C1 segment of cervical spinal cord (tissue), 14 donors: ENCODE measurements at places on chromosomes 7 and 10.

GRCh38 chr7:155340071-155340531, 42.4 kb downstream of the INSIG1 start:
- no peak for DNase-seq

DNA sequence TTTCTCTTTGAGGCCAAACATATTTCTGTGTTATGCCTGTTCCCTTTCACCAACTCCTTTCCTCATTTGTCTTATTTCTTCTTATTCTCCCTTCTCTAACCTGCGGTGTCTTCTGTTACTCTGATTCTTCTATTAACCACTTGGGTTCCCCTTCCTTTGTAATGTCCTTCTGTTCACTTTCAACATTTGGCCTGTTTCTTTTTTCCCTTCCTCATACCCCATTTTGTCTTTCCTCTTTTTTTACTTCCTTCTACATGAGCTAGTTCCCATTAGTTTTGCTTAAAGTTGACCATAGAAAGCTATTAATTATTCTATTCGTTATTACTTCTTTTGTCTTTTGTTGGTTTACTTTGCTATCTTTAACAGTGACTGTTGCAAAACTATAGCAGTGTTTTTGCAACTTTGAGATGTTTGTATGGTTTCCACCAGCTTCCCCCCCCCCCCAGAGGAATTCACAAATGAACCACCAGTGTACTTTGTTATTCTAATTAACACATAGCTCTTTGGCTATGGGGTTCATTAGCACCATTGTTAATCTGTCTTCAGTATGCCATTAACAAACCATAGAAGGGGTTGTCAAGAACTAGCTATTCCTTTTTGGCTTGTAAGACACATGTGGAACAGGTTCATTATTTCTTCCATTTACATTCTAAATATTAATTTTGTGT, 2.9 kb downstream of the LRGUK start:
- no peak for DNase-seq

DNA sequence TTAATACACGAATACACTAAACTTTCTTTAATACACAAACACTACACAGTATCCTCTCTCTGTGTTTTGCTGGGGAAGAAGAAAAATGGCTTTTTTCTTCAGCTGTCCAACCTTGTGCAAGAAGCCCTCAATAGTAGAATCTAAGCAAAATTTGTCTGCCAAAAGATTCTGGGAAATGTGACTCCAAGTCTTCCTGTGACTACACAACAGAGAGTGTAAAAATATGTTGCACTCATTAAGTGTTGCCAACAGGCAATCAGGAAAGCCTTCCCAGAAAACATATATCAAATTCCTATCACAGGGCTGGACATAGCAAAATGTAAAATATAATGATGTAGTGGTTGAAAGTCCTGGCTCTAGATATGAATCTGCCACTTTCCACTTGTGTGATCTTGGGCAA, 825.1 kb upstream of the ZWINT start:
- DNase-seq: no peak

DNA sequence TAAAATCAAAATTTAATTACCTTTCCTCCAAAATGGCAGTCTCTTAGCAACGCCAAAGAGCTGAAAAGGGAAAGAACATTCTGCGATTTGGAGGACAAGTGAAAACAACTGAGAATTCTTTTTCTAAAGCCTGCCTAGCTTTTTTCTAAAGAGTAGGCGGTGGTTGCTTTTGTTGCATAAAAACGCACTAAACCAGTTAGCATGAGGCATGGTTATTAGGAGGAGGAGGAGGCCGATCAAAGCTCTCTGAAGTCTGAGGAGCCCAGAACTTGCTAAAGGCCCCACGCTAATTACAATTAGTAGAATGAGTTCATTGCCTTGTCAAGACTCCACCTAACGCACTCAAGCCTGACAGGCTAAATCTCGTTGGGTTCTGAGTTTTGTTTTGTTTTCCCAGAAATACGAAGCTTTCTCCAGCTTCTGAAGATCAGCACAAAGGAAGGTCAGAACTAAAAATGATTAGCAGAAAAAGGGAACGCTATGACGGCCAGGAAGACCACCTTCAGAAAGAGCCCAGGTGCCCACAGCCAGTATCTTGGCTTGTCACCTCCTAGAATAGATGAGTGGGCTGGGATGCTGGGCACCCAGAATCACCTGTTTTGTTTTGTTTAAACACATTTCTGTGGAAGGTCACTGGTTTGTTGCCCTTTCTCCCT, 72.0 kb downstream of the FGFR2 start:
- DNase-seq: no peak

DNA sequence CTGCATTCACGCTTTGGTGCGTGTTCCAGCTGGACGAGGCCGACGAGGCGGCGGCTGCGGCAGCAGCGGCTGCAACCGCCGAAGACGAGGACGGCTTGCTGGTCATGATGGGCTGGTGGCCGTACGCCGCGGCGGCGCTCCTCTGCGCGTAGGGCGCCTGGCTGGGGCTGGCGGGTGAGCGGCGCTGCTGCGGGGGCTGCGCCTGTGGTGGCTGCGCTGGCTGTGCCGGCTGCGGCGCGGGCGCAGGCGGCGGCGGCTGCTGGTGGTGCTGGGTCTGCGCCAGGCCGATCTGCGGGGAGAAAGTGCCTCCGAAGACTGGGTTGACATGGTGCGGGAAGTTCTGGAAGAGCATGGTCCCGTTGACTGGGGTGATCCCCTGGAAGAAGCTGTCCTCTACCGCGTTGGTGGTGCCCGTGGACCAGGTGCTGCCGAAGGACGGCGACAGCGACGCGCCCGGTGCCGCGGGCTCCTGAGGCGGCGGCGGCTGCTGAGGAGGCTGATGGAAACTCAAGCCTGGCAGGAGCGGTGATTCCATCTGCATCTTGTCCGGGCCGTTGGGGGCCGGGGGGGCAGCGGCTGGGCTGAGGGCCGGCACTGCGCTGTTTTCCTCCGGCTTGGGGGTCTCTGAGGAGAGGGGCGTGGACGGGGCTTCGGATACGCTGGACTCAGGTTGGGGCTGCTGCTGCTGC, 51.1 kb downstream of the CPEB3 start:
- DNase-seq: peak; percentile 22

- DNase-seq: no peak
Observed at GRCh38 chr10:32323051-32323450, 23.9 kb downstream of the EPC1 start.
